ENCODE measurements at places on chromosomes 3 and 15.

DNA sequence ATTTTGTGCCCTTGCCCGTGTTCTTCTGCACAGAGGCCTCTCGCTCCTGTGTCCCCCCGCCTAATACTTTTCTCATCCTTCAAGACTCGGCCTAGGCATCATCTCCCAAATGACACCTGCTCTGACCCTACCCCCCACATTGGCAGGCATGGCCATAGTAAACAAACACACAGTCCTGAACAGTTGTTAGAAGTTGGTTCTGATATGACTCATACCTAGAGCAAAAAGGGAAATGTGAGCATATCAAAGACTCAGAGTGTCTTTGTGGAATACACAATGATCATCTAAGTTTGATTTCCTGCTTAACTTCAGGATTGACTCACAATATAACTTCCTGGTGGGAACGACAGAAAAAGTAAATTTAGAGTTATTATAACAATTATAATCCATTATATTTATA lies 120.5 kb downstream of the POLR2M start:
- no peaks in the 10 kb centered on the region for H3K36me3 ChIP-seq
- H3K4me3 ChIP-seq, result no peak overlapping the region
- DNase-seq, result no peak
- H3K27ac ChIP-seq, result no peak overlapping the region
- H3K27me3 ChIP-seq, result peaks cover 4% of the 10 kb centered on the region

DNA sequence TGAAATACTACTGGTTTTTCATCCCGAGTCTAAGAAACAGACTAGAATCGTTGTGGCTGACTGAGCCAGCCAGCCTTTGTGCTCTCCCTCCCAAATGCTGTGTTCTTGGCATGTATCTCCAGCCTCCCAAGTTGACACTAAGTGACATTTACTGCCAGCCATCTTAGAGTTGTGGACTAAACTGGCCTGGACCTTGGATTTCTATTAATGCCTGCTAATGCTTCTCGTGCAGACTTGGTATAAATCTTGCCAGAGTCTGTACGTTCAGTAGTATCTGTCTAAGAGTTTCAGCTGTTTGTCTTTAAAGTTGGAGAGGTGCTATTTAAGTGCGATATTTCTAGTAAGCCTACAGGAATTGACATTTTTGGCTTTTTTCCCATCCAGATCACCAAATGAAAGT lies 166.6 kb upstream of the BHLHE40 start:
- DNase-seq, result no peak
- peaks cover 9% of the 10 kb centered on the region for H3K27me3 ChIP-seq
- H3K36me3 ChIP-seq, result peaks cover 91% of the 10 kb centered on the region
- no peak overlapping the region for H3K4me3 ChIP-seq
- peaks cover 12% of the 10 kb centered on the region for H3K4me1 ChIP-seq

DNA sequence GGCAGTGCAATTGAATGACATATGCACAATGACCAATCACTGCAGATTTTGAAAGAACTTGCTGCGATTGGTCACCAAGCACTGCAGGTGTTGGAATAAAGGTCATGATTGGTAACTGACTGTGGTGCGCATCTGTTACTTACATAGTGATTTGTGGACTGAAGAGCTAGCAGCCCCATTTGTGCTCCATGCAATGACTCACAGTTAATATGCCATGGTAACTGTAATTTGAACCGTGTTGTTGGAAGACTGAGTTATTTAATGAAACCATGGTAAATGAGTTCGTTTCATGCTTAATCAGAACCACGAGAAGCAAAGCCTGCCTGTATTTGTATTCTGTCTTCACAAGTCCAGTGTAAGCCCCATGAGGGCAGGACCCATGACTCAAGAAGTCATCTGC lies 220.5 kb downstream of the TJP1 start:
- H3K27me3 ChIP-seq, result peaks cover 9% of the 10 kb centered on the region
- H3K27ac ChIP-seq, result no peak overlapping the region
- H3K4me1 ChIP-seq, result no peaks in the 10 kb centered on the region
- no peaks in the 10 kb centered on the region for H3K36me3 ChIP-seq
- H3K4me3 ChIP-seq, result no peak overlapping the region

- DNase-seq, result no peak
- peaks cover 13% of the 10 kb centered on the region for H3K27me3 ChIP-seq
- H3K4me3 ChIP-seq, result no peak overlapping the region
- H3K36me3 ChIP-seq, result no peaks in the 10 kb centered on the region
- no peak overlapping the region for H3K27ac ChIP-seq
- H3K4me1 ChIP-seq, result peaks cover 30% of the 10 kb centered on the region
These were observed 77.0 kb upstream of the HEG1 start for GRCh38 chr3:125132815-125133214.

DNA sequence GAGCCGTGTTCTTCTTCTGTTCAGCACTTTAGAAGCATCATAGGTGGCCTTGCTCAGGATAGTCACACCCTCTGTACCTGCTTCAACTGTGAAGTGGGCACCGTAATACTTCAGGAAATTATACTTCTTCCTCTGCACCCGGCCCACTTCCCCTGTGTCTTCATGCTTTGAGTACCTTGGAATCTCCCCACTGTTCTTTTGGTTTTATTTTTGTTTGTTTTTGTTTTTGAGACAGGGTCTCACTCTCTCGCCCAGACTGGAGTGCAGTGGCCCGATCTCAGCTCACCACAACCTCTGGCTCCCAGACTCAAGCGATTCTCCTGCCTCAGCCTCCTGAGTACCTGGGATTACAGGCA lies 1.7 kb downstream of the P2RY14 start:
- no peak overlapping the region for H3K27ac ChIP-seq
- peaks cover 4% of the 10 kb centered on the region for H3K36me3 ChIP-seq
- no peaks in the 10 kb centered on the region for H3K27me3 ChIP-seq
- H3K4me1 ChIP-seq, result peaks cover 27% of the 10 kb centered on the region
- no peak overlapping the region for H3K4me3 ChIP-seq

DNA sequence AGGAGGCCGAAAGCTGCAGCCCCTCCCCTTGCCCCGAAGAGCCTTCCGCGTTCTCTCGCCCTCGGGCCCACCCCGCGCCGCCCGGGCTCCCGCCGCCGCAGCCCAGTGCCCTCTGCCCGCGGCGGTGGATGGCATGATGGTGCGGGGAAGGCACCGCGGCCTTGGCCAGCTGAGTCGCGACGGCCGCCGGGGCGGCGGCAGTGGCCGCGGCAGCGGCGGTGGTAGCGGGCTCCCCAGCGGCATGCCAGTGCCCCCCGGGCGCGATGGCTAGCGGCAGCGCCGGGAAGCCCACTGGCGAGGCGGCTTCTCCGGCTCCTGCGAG lies 1.2 kb downstream of the TLNRD1 start:
- no peak overlapping the region for H3K27ac ChIP-seq
- H3K36me3 ChIP-seq, result peaks cover 17% of the 10 kb centered on the region
- peak overlapping the region; percentile 77 for H3K4me3 ChIP-seq

DNA sequence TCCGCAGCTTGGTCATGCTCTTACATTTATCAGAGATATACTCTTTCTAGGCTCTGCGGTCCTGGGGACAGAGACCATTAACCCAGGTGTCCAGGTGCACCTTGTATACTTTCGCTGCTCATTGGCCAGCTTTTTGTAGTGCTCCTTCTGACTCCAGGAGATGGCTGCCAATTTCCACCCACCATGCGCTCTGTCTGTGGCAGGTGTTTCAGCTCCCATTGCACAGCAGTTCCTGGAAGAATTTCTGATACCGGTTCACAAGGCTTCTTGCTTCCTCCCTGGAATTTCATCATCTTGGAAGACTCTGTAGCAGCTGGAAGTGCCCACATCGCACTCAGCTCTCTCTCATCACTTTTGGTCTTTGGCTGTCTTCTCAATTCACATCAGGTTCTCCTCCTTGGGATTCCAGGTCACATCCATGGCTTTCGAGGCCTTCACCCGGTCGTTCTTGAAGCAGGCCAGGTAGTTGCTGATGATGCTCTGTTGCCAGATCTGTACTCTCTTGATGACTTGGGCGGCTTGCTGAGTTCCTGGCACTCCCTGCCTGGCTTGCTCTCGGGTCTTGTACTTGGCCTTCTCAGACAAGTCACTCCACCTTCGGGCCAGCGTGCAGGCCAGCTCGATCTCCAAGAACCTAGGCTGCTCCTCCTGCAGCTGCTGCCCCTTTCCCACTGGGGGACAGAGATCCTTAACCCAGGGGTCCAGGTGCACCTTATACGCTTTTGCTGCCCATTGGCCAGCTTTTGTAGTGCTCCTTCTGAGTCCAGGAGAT lies 41.1 kb upstream of the ARL8B start:
- peaks cover 20% of the 10 kb centered on the region for H3K4me1 ChIP-seq
- peaks cover 14% of the 10 kb centered on the region for H3K27me3 ChIP-seq
- H3K27ac ChIP-seq, result no peak overlapping the region
- DNase-seq, result no peak

GRCh38 chr3:62803276-62803675 lies 71.9 kb downstream of the CADPS start:
- peaks cover 24% of the 10 kb centered on the region for H3K4me1 ChIP-seq
- DNase-seq, result no peak
- H3K36me3 ChIP-seq, result no peaks in the 10 kb centered on the region
- H3K27me3 ChIP-seq, result peaks cover 8% of the 10 kb centered on the region
- H3K27ac ChIP-seq, result peak overlapping the region; percentile 30
- no peak overlapping the region for H3K4me3 ChIP-seq

DNA sequence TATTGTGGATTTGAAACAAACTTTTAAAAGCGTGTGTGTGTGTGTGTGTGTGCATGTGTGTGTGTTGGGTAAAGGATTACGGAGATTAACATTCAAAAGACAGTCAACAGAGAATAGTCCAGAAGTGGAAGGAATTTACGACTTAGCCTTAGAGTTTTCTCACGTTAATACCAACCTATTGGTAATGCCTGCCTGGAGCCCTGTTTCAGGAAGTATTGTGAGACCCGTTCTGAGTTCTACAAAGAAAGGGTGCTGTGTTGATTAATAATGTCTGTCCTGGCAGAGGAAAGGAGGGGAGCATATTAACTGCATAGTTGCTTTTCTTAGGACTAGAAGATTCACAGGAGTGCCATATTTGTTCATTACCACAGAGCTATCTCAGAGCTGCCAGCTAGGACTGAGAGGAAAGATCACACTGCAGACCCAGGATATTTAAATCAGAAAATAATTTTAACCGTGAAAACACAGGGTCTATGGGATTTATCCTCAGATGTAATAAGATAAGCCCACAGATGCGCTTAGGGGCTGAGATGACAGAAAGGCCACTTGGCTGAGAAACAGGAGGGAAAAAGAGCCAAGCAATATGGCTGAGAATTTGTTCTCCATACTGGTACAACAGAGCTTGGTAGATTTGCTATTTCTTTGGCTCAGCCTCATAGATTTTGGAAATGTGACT lies 40.5 kb upstream of the FRMD4B start:
- H3K4me1 ChIP-seq, result peaks cover 12% of the 10 kb centered on the region
- peak overlapping the region; percentile 72 for H3K27ac ChIP-seq
- no peak overlapping the region for H3K4me3 ChIP-seq

- H3K27me3 ChIP-seq, result peaks cover 4% of the 10 kb centered on the region
- DNase-seq, result no peak
- H3K27ac ChIP-seq, result peak overlapping the region; percentile 77
- peaks cover 32% of the 10 kb centered on the region for H3K4me1 ChIP-seq
These were observed 144.7 kb upstream of the DPH6 start for GRCh38 chr15:35690698-35691116.

- H3K4me3 ChIP-seq, result no peak overlapping the region
- H3K27me3 ChIP-seq, result no peaks in the 10 kb centered on the region
- no peaks in the 10 kb centered on the region for H3K36me3 ChIP-seq
- no peak overlapping the region for H3K27ac ChIP-seq
- H3K4me1 ChIP-seq, result peaks cover 50% of the 10 kb centered on the region
- no peak for DNase-seq
These were observed 8.2 kb downstream of the CHST14 start for GRCh38 chr15:40479024-40479423.

- H3K36me3 ChIP-seq, result no peaks in the 10 kb centered on the region
- no peaks in the 10 kb centered on the region for H3K27me3 ChIP-seq
- H3K27ac ChIP-seq, result no peak overlapping the region
- peaks cover 5% of the 10 kb centered on the region for H3K4me1 ChIP-seq
These were observed 69.3 kb upstream of the CBLB start for GRCh38 chr3:105938101-105938500.

- no peak for DNase-seq
- no peak overlapping the region for H3K4me3 ChIP-seq
- H3K4me1 ChIP-seq, result peaks cover 66% of the 10 kb centered on the region
- no peaks in the 10 kb centered on the region for H3K36me3 ChIP-seq
These were observed 128.1 kb upstream of the IL12A start for GRCh38 chr3:159860269-159861116.

DNA sequence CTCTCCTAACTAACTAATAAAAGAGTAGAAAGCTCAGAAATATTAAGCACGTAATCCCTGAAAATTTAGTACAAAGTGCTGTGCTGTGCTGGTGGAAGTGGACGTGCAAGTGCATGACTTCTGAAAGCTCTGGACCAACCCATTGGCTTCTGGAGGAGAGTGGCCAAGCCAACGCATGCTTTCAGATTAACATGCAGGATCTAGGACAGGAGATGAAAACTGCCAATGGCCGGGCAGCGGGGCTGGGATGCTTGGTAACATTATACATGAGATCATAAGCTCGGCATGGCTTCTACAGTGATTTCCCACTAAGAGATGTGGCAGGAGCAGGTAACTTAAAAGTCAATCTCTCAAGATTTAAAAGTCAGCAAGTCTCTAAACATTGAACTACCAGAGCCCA lies 170.8 kb upstream of the SNTN start:
- H3K27me3 ChIP-seq, result peaks cover 8% of the 10 kb centered on the region
- no peak for DNase-seq
- H3K36me3 ChIP-seq, result no peaks in the 10 kb centered on the region
- no peak overlapping the region for H3K27ac ChIP-seq

DNA sequence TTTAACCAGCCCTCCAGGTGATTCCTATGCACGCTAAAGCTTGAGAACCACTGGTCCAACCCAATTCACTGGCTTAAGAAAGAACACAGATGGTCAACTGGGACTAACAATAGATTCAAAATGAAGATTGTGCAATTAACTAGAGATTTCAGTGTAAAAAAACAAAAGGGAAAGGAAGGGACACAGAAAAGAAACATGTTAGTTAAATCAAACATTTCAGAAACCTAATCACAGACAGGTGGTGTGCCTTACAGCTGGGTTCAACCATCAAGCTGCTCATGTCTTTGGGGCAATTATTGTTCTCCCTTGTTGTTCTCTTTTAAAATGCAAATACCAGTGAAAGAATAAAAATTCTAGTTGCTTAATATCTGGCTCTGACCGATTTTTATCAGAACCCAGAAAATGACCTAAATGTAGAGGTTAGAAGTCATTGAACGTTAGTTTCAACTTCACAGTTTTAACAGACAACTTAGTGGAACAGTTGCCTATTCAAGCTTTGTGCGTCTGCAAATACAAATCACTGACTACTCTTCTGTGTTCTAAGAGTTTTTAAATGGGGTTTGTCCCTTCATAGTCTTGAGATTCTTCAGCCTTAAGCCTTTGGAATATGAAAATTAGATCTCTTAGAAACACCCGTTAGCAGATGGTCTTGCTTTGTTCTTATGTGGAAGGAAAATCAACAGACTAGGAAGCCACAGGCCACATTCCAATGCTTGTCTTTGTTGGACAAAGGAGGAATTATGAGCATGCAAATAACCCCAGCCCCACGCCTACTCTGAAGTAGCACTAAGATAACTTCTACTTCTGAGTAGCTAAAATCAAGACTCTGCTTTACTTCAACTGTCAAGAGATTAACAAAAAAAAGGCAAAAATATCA lies 223.4 kb downstream of the ATP8B4 start:
- no peaks in the 10 kb centered on the region for H3K36me3 ChIP-seq
- H3K27ac ChIP-seq, result no peak overlapping the region
- no peaks in the 10 kb centered on the region for H3K27me3 ChIP-seq
